ENCODE measurements at places on chromosomes 11 and 22.
A peak's percentile ranks its signal among the peaks of the same experiment; 100 is the strongest.

DNA sequence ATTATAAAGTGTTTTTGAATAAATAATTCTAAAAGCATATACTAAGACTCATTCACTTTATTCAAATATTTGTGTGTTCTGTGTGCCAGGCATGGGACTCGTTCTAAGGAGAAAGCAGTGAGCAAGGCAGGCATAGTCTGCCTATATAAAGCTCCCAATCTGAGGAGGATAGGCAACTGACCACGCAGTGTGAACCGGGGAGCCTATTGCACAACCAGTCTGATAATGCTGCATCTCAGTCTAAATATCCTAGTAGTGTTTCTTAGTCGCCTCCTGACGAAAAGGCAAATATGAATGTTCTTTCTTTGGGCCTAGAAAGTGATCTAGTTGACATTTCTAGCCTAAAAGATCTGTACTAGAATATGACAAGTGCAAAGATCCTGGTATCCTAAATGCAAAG lies 98.3 kb downstream of the C11orf65 start:
- no peak for DNase-seq

DNA sequence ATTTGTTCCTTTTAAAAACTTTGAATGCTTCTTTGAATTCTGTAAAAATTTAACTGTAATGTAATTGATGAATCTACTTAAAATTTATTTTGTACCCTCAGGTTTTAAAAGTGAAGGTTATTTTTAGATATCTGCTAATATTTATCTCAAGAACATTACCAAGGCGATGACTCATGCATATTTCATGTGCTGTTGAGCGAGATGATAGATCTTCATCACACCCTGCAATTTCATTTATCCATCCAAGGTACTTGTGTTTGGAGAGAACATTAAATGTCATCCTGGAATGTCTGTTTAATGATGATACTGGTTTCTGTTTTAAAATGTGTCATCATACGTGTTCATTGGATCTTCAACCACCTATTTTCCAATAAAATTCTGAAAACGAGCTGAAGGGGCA lies 6.7 kb upstream of the OOSP4A start:
- no peak for DNase-seq

DNA sequence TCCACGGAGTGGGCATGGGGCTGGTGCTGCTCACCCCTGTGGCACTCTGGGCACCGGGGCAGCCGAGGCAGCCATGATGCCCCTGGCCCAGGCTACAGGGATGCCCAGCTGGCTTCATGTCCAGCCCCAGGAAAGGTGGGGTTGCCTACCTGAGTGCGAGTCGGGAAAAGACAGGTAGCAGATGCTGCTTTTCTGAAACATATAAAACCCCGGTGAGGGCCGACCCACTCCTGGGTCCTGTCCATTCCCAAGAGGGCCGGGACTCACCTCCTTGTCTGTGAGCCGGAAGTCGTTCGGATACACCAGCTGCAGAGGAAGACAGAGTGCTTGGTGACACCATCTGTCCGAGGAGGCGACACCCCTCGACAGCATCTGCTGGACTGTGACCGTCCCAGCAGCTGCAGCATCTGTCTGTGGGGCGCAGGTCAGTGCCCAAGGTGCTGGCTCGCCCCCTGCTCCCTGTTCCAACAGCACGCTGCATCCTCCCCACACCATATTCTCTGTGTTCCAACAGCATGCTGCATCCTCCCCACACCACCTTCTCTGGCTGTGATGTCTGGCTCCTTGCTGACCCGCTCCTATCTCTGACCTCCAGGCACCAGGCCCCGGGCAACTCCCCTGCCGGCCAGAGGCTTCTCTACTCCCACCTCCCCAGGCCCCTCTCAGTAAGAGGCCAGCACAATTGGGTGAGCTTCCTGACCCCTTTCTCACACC lies 8.0 kb downstream of the DENND6B start:
- no peak for DNase-seq

GRCh38 chr11:25057861-25058260 lies 561.0 kb downstream of the LUZP2 start:
- DNase-seq = no peak

GRCh38 chr22:37604875-37605274 lies 3.8 kb upstream of the GGA1 start:
- peak; percentile 29 for DNase-seq
